HepG2 (cell line): ENCODE measurements at places on chromosomes 12 and 14. TPM values are rescaled to one million over a fixed set of nuclear protein-coding genes. Genes with fewer than 3 reads are reported as not detected.

OTOGL gene
- total RNA-seq: not detected in 2 replicates

MIP gene
- total RNA-seq: not detected in 2 replicates

CLEC2D gene
- 0.69 and 2.5 TPM in 2 replicates for total RNA-seq

PTPRQ gene
- not detected in 2 replicates for total RNA-seq

TAS2R20 gene
- total RNA-seq: 0.48 and 2.9 TPM in 2 replicates

IFI27L2 gene
- total RNA-seq: 4.3 and 6.0 TPM in 2 replicates

- no peak for DNase-seq
These were observed 258.9 kb downstream of the VRK1 start for GRCh38 chr14:97056086-97056485.

DNA sequence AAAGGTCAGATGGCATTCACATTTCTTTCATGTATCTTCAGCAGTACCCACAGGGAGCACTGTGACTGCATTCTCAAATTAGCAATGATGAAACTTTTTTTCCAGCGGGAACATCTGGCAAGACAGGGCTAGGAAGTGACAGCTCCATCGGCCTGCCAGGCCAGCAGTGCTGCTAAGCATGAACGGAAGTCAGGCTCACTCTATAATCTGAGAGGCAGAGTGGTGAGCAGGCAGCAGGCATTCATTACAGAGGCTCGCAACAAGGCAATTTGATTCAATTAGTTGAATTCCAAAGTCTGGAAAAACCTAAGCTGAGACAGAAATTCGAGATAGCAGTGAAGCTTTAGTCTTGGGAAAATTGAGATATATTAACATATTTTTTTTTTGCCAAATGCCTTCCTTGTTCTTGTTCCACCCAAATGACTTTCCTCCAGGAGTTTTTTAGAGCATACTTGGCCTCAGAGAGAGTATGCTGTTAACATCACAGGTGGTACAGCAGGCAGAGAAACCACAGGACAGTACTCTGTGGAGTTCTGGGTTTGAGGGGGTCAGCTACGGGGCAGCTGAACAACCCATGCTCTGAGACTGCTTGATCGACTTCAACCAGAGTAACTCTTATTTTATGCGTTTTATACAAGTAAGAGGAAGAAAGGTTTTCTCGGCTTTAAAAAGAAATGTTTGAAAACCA lies 414.9 kb downstream of the APAF1 start:
- DNase-seq: no peak

DNA sequence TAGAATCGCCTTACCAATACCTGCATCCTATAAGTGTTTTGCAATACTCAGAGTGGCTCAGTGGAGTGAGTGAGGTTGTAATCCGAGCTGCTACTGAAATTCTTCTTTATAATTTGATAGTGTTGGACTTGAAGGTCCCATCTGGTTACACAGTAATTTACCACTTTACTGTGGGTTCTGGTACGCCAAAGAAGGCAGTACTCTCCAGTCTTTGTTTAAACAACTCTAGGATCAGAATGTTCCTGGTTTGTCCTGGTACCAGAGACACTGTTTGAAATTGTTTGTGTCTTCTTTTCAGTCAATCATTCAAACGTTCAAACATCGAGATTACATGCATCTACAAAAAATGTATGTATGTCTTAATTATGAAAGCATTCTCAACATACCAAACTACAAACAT lies 51.3 kb upstream of the AMN1 start:
- no peak for DNase-seq

DNA sequence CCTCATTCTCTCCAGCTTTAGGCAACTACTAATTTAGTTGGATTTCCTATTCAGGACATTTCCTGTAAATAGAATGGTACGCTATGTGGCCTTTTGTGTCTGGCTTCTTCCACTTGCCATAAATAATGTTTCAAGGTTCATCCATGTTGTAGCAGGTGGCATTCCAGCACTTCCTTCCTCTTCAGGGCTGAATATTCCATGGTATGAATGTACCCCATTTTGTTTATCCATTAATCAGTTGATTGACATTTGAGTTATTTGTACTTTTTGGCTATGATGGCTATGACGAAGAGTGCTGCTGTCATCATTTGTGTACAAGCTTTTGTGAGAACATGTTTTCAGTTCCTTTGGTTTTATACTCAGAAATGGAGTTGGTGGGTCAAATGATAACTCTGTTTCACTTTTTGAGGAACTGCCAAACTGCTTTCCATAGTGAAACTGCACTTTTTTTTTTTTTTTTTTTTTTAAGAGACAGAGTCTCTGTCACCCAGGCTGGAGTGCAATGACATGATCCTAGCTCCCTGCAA lies 6.5 kb upstream of the CDK2AP1 start:
- DNase-seq: no peak

- DNase-seq: no peak
These were observed 1.8 kb downstream of the ISCA2 start for GRCh38 chr14:74495356-74495755.

- no peak for DNase-seq
These were observed 26.4 kb downstream of the SFSWAP start for GRCh38 chr12:131737150-131737827.

- peak; percentile 84 for DNase-seq
These were observed 36.5 kb downstream of the CMKLR1 start for GRCh38 chr12:108302403-108303311.

GRCh38 chr14:35504260-35504659 lies 29.7 kb upstream of the INSM2 start:
- peak; percentile 85 for DNase-seq
